ENCODE measurements at places on chromosomes 7 and 10.

DNA sequence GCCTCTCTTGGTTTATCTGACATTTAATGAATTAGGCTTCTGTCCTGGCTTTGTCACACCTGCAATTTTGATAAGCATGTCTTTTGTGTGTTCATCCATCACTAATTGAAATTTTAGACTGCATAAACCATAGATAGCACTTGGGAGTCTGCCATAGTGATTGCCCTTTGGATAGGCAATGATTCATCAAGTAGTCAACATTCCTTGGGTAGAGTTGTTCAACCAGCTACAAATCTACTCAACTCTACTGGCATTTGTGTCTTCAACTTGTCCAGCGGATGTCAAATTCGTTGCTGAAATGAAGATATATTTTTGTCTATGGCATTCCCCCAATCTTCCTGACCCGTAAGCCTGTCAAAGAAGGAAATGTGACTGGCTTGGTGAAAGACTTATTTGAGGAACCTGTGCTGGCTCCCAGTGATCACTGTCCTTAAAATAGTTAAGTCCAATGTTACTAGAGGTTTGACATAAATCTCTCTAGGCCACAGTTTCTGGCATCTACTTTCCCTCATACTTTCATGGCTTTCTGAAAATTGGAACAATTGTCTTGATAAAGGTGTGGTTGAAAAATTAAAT lies 33.7 kb upstream of the CREB5 start:
- no peak for DNase-seq

GRCh38 chr10:118850418-118851061 lies 95.8 kb upstream of the CACUL1 start:
- DNase-seq = no peak

DNA sequence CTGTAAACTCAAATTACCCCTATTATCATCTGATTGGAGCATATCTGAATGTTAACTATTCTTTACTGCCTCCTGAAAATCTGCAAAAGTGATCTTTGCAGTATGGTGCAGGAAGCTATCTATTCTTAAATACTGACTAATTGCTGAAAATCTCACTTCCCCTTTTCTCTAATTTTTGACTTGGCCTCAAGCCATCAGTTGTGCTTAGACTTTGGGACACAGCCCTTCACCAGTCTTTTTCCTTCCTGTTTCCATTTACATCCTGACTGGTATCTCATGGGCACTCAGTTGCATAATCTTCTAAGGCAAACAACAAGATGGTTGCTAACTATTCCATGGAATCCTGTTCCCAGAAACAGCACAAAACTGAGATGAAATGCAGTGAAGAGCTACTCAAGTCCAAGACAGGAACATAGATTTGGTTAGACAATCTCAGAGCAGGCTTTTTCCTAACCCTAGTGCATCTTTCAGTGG lies 228.5 kb downstream of the SORCS1 start:
- no peak for DNase-seq

GRCh38 chr7:149717481-149717880 lies 55.9 kb downstream of the ZNF467 start:
- DNase-seq = no peak

GRCh38 chr7:6532516-6532915 lies 18.7 kb downstream of the GRID2IP start:
- no peak for DNase-seq

DNA sequence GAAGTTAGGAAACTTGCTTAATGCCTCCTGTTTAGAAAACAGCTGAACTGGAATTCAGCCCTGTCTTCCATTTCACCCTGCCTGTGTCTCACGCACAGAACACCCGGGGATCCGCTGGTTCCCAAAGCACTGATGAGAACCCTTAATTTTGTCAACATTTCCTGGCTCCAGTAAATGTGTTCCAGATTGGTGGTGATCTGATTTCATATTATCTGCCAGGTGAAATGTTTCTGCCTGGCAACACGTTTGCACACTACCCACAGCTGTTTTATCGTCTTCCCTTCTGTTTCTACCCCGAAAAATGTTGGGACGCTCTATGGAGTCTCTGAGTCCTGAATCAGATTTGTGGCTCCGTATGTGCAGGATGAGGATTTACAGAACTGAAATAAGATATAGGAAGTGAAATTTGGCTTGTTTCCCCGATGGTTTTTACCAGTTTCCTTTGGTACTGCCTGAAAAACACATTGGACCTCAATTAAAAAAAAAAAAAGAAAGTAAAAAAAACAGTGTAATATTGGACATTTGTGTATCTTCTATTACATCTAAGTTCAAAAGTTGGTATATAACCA lies 29.0 kb downstream of the MRC1 start:
- DNase-seq = no peak

Measured in mesenteric fat pad (tissue), 1 donor.